Right lung (tissue), 10 donors: ENCODE measurements at places on chromosomes 7 and 10. TPM values are rescaled to one million over a fixed set of nuclear protein-coding genes. Genes with fewer than 3 reads are reported as not detected.

DNA sequence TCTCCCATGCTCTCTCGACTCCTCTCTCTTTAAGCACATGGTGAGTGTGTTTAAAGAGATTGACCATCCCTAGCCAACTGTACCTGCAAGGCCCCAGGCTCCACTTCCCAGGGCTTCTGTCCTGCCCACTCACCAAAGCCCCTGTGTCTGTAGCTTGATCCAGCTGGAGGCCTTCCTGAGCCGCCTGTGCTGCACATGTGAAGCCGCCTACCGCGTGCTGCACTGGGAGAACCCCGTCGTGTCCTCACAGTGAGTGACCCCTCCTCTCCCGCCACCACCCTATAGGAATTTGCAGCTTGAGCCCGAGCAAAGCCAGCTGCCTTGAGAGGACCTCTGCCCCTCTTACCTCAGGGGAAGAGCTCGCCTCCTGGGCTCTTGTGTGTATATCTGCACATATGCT, 11.2 kb downstream of the ZFYVE27 start:
- DNase-seq, result no peak

DNA sequence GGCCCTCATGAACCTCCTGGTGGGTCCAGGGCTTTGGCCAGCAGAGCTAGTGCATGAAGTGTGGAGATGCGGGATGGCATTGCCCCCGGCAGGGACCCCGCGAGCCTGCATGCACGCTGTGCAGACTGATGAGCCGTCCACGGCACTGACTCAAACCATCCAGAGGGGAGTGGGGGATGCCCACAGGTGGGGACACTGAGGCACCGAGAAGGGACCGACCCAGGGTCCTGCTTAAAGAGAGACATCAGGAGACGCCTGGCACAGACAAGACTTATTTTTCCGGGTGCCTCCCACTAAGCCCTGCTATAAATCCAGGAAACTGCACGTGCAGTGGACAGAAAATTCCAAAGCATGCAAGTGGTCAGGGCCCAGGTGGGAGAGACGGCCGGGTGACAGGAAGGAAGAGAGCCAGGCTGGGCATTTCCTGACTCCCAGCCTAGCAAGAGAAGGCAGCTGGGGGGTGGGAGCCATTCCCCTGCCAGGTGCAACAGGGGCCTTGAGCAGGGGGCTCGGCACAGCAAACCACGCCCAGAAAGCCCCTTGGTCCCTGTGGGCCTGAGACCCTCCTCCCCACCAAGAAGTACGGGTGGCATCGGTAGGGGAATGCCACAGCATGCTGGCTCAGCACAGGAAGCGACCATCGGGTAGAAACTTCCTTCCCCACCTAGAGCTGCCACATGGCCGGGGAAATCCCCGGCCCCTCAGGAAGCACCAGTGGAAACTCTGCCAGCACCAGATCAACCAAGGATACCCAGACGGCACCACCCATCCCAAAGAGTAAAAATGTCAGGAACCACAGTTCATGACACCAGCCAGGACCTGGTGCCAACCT, 91.5 kb downstream of the FOXL3 start:
- no peak for DNase-seq

DNA sequence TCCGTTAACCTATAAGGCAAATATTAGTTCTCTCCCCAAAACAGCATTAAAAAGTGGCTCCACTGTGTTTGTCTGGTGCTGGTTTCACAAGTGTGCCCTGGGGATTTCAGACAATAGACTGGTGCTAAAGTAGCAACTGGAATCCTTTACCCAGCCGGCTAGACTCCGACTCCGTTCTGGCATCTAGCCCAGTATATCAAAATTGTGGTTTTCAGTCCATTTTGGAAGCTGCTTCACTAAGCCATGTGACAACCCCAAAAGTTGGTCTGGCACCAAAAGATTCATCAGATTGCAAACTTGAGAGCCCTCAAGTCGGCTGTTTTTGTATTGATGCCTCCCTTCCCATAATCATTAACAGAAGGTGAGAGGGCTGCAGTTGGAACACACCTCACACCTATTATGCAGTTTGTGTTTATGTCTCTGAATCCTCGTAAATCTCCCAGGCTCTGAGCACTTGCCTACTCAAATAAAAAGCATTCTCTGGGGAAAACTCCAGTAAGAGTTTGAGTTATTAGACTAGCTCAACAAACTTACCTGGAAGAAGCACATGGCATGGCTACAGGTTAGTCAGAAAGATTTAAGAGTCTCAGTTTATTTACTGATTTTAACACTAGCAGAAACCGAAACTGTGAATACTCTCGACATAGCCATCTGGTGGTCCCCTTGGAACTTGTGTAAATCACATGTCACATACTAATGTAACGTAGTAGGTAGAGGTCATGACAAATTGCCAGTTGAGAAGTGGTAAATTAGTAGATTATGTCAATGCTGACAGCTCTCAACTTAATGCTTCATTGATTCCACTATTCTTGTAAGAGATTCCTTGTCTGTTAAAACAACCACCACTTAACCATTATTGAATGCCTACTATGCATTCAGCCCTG, 14.8 kb upstream of the WNT16 start:
- no peak for DNase-seq

- DNase-seq, result no peak
Observed at GRCh38 chr7:64869912-64870562, 33.0 kb upstream of the ZNF273 start.

DNA sequence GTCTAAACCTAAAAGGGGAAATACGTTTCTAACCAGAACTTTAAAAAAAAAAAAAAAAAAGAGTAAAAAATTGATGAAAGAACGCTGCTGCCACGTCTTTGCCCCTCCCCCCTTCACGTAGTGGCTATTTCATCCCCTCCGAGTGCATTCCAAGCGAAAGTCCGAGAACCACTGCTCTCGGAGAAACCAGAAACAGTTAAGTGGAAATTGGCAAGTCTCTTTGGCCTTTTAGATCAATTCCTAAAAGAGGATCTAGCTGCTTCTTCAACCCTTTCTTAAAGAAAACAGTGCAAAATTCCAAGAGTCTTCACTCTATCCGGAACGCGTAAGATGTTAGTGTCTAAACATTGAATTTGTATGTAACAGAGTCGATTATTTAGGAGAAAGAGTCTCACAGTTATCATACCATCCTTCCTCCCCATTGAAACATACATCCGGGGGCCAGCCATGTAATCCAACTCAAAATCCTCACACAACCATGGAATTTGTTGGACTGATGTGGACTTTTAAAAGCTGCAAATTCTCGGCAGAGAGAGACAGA, 1.1 kb downstream of the P4HA1 start:
- peak; percentile 84 for DNase-seq

DNA sequence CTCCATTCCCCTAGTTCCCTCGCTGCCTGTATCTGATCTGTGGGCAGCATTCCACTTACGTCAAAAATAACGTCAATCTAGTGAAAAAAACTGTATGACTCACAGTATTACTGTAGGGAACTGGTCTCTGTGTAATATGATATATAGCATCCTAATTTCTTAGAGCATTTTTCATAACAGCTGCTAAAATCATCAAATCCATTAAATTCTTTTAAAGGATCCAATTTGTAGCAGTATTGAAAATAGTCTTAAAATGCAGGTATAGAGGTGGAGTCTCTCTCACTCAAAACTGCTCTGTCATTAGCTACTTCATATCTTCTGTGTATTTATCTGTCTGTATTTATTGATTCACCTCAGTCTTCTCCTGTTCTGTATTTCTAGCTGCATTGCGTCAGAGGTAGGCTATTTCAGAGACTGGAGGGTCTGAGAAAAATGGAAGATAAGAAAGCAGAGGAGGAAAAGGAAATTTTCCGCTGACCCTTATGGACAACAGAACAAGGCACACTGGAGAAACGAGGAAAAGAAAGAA, 59.9 kb downstream of the PON1 start:
- DNase-seq, result no peak

The SORCS3 gene
- 0.04 TPM for polyA plus RNA-seq
